ENCODE measurements at places on chromosomes 7 and 10.

- DNase-seq: no peak
These were observed 44.6 kb upstream of the VDAC2 start for GRCh38 chr10:75165684-75166622.

- no peak for DNase-seq
These were observed 80.7 kb downstream of the ZNF365 start for GRCh38 chr10:62454687-62455397.

GRCh38 chr10:122304054-122304579, 33.0 kb downstream of the BTBD16 start:
- DNase-seq: no peak

- no peak for DNase-seq
These were observed 44.4 kb downstream of the CTTNBP2 start for GRCh38 chr7:117828825-117829224.

DNA sequence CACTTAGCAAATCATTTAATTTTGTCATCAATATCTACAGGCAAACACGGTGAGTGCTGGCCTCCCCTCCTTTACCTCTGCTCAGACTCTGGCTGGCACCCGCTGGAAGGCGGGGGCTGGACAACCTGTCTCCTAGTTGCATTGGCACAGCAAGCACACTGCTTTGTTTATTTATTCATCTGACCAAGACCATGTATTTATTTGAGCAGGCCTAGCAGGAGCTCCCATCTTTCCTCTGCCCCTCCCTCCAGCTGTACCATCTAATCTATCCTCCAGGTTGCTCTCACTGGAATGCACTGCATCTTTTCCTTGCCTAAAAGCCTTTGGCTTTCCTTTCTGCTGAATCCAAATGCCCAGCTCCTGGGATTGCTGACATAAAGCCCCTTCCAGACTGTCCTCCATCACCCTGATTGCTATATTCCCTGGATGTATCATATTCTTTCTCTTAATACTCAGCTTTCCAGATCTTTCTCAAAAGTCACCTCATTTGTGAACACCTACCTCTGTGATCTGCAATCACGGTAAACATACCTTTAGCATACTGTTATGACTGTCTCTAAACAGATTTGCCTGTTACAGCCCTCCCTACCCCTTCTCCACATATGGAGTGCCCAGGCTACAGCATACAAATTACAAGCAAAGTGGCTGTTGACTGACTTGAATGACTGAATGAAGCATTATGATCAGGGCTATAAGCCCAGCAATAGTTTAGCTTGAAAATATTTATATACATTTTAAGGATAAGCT, 9.6 kb downstream of the ELMO1 start:
- DNase-seq: no peak

DNA sequence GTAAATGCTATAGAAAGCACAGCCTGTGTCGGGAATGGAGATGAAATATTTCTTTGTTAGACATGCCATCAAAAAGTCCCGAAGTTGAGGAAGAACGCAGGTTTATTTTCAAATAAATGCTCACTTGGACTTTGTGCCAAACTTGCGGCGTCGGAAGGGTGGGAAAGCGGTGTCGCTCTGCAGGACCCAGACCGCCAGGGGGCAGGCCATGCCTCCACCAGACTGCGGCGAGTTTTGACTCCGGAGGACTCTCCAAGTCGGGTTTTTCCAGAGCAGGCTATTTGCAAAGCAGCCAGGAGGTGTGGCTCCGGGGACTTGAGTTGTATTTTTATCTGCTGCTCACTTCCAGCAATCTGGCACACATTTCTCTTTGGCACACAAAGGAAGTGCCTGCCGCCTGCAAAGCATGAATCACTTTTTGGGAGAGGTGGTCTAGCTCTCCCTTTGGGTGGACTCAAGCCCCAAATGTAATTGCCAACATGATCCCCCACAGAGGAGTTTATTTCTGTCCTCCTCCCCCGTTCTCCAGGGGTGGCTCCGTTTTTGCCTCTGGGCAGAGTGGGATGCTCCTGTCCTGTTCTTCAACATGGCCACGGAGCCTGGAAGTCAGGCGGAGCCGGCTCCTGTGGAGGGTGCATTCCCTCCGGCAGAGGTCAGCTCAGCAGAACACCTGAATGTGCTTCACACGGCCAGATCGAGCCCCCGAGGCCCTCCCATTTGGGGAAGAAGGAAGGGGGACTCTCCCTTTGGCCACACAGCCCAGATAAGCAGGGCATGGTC, 82.3 kb upstream of the GPR26 start:
- no peak for DNase-seq

DNA sequence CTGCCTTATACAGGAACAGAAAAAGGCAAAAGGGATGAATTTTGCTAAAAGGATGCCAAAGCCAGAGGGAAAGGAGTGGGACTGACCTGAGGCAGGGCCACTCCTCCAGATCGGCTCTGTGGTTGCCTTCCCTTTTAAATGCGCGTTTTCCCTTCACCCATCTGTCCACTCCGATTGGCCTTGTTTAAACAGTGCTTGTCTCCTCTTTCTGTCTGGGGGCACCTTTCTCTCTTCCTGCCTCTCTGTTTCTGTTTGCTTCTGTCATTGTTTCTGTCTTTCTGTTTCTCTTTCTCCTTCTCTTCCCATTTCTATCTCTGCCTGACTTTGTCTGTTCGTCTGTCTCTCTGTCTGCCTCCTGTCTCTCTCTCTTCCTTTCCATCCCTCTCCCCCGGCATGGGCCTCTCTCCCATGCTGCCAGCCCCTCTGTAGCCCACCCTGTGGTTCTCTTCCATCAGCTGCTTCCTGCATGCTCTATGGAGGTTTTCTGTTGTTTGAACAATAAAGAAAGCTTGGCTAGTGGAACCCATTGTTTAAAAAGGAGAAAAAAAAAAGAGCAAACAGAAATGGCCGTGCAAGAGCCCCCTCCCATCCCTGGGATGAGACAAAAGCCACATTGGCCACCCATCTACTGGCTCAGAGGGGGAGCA, 29.5 kb upstream of the HSPB1 start:
- DNase-seq: no peak

- no peak for DNase-seq
These were observed 146.8 kb downstream of the ARHGAP22 start for GRCh38 chr10:48457949-48458661.

DNA sequence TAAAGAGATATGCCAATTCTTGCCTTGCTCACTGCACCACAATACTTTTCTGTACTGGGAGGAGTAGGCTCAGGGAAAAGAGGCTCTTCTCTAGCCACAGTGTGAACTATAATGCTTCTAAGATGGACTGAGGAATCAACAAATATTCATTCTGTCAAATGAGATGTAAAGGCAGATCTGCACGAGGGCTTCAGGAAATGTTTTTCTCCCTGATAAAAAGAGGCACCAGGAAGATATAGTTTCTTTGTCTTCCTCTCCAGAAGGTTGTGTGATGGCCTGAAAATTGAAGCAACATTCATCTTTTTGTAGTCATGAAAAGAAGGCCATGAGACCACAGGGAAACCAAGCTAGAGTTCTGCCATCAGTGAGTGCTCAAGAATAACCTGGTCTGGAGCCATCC, 79.1 kb upstream of the NME8 start:
- no peak for DNase-seq

GRCh38 chr7:38694326-38694725, 63.2 kb upstream of the AMPH start:
- no peak for DNase-seq

DNA sequence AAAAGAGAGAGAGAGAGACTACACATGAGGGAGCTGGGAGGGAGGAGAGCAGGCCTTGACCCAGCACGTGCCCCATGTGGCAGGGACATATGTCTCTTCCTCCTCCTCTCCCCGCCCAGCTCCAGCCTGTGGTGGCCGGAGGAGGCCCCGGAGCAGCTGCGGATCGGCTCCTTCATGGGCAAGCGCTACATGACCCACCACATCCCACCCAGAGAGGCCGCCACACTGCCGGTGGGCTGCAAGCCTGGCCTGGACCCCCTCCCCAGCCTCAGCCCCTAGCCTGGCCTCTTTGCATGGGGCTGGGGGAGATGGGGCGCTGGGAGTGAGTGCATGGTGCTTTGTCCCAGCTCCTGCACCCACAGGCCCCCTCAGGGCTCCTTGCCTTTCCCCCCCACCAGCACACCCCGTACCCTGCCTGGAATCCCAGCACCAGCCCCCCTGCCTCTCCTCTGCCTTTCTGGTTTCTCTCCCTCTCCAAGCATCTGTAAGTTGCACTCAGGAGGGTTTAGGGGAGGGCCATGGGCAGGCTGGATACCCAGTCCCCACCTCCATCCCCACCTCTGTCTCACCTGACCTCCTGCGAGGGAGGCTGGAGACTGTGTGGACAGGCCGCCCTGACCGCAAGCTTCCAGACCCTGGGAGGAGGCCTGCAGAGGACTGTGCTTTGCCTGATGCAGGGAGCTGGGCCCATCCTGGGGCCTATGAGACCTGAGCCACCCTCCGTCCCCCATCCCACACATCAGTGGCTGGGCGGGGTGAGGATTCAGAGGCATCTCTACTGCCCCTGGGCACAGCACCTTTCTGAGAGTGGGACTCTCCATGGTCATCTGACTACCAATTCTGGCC, 4.8 kb downstream of the UPK3B start:
- DNase-seq: no peak
